ENCODE measurements at places on chromosomes 6 and 20. TPM values are rescaled to one million over a fixed set of nuclear protein-coding genes. Genes with fewer than 3 reads are reported as not detected.

DNA sequence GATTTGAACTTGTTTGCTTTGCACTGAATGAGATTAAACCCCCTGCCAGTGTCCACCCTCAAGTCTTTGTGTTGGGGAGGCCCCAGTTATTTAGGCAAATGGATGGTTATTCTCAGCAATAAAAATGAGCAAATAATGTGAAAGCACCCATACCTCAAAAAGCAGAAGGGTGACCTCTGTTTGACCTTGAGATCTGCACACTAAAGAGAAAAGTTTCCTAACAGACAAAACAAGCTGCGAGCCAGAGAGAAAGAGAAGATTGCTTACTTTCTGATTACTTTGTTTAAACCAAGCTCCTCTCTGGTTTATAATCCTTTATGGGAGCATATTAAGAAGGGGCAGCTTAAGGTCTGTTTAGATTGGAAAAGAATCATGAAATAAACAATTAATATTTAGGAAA is 30.4 kb upstream of the TRERF1 start:
- no peak for DNase-seq

The MTG2 gene
- 26.3 TPM for total RNA-seq

DNA sequence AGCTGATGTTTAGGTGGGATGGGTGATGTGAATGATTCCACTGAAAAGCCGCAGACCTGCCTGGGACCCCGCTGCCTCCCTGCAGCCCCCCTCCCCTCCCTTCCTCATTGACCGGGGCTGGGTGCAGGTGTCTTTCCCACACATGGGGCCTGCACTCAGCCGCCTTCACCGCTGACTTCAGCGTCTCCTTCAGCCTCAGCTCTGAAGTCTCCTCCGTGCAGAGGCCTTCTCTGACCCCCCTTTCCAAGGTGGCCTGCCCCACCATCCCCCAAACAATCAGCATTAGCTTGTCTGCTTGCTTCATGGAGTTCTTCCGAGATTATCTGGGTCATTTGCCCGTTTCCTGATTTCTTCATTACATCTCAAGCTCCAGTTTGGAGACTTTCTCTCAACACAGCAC is 140.7 kb downstream of the SMOC2 start:
- DNase-seq, result no peak

GRCh38 chr6:37618916-37619590 is 78.6 kb downstream of the MDGA1 start:
- DNase-seq, result no peak

GRCh38 chr6:91864911-91865310 is 1278.0 kb upstream of the MAP3K7 start:
- DNase-seq, result no peak

DNA sequence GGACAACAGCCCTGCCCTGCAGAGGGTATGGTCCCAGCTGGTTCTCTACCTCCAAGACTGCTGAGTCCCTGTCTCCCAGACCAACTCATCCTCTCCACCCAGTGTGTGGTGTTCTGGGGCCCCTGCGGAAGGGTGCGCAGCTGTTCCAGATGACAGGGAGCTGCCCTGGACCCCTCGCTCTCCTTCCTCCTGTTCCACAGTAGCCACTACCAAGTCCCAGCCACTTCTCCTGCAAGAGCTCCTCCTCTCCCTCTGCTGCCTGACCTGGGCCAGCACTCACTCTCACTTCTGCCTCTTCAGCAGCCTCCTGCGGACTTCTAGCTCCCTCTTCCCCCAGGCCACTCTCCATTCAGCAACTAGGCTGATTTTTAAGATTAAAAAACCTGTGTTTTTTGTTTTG is 40.1 kb upstream of the TMEM181 start:
- no peak for DNase-seq

- no peak for DNase-seq
Measured at GRCh38 chr6:151175662-151176445, 63.9 kb upstream of the AKAP12 start.

DNA sequence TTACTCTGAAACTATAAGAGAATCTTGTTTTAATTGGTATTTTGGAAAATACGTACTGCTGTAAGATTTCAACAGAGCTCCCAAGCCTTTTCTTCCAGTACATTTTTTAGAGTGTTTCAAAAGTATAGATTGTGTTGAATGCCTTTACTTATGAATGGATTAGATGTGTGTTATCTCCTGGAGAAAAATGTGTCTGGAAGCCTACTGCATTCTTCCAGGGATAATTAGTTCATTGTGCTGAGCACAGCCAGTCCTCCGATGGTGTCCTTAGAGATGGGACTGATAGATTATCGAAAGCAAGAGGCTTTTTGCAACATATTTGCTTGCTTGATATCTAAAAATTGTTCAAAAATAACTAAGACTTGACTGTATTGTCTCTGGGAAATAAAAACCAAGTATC is 114.2 kb downstream of the PLEKHG1 start:
- DNase-seq, result no peak

- no peak for DNase-seq
Measured at GRCh38 chr20:46121184-46121930, 3.2 kb downstream of the CD40 start.

GRCh38 chr6:2791450-2791974 is 26.3 kb downstream of the WRNIP1 start:
- DNase-seq, result no peak

The SIGLEC1 gene
- 3.1 TPM for total RNA-seq

DNA sequence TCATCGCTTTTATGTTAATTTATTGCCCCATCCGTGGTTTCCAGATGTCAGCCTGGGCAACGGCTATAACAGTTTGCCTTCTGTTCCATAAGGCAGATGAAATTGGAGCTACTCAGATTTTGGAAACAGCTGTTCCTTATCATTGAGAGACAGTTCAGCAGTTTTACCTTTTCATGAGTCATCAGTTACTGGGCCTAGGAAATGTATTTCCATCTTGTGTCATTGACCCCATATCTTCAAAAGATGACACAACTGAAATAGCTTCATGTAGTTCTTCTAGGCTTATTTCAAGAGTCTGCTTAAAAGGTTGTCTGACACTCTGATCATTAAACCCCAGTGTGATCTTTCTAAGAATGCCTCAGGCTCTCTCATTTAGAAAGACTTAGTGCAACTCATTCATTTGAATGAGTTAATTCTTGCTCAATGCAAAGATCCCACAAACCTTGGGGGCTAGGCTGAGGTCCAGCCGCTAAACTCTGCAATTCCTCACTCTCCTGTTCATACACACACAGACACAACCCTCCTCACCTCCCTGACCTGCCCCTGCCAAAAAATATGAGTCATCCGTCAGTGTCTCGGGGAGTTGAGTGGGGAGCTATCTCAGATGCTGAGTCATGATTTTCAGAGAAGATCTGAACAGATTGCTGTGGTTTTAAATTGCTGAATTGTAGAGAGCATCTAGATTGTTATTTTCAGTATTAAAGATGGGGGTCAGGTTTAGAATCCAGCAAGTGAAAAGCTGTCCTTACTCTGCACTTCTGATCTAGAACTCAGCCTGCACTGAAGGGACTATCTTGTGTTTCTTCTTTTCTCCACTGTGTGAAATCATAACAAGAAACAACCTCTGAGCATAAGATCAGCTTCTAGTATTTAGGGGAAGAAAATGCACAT is 61.8 kb downstream of the RPP40 start:
- no peak for DNase-seq

GRCh38 chr6:102356170-102356569 is 962.7 kb downstream of the GRIK2 start:
- DNase-seq, result no peak

DNA sequence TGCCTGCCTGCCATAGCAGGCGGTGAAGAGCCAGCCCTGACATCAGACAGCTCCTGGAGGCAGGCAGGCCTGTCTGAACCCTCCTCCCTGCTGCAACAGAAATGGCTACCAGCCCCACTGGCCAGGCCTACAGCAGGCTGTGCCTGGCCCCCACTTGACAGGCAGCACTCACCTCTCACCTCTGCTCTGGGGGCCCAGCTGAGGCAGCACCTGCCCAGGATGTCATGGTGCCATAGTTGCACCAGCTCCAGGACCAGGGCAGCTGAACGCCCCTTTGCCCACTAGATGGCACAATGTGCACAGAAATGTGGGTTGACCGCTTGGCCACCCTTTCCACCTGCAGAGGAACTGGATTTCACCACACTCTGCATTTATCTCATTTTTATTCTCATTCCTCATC is 30.6 kb downstream of the MRPL14 start:
- peak; percentile 82 for DNase-seq

The DEF6 gene
- 10.5 TPM for total RNA-seq

- no peak for DNase-seq
Measured at GRCh38 chr6:91081452-91082067, 494.7 kb upstream of the MAP3K7 start.

The SLC35F1 gene
- 0.84 TPM for total RNA-seq

The SH3BGRL2 gene
- 157 TPM for total RNA-seq

The DYNLRB1 gene
- 115 TPM for total RNA-seq

DNA sequence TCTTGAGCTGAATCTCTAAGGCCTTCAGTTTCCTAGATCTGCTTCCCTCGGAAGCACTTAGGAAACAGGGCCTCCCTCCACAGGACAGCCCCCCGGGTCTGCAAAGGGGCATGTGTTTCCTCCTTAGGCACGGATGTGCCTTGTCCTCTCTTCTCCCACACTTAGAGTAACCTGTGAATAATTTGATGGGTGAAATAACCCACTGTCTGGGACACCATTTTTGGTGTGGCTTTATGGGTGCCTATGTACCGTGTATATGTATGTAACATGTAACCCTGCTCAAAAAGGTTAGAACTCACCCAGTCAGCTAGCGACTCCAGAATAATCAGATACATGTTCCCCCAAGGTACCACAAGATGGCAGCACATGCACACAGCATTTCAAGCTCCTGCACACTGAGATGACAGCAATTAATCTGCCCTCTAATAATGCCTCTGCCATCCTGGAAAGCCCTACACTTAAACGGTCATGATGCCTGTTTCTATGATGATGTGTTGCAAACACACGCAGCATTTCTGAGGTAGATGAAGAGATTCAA is 212.0 kb upstream of the PROKR2 start:
- peak; percentile 52 for DNase-seq

DNA sequence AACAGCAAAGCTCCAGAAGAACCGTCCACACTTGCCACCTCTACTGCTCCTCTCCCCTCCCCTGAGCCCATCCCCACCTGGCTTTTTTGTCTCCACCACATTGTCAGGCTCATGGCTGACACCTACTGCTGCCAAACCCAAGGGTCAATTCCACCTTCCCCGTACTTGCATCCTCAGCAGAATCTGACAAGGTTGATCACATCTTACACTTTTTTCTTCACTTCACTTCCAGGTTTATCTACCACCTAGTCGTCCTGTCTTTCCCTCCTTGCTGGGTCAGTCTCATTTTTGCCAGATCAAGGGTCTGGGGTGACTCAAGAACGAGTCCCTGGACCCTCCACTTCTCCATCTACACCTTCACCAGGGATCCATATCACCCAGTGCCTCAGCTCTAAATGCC is 3.1 kb downstream of the AURKA start:
- DNase-seq, result no peak

DNA sequence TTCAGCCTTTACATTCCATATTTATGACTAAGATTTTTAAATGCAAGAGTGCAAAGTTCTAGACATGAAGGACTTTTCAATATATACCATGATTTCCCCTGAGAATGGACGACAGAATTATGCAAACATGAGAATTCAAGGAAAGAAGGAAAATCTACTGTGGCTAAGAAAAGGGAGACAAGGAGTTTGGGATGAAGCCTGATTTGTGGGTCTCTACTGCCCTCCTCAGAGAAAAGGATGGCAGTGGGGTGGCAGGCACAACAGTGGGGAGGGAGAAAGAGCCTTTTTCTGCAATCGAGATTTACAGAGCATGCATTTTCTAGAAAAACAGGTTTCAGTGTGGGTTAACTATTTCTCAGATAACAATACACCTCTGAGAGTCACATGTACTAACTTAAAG is 466.9 kb upstream of the NRSN1 start:
- DNase-seq, result no peak

The MCHR2 gene
- not detected for total RNA-seq

- no peak for DNase-seq
Measured at GRCh38 chr6:84872996-84873723, 108.8 kb upstream of the TBX18 start.

- DNase-seq, result no peak
Measured at GRCh38 chr6:35396991-35397390, 54.6 kb downstream of the PPARD start.

DNA sequence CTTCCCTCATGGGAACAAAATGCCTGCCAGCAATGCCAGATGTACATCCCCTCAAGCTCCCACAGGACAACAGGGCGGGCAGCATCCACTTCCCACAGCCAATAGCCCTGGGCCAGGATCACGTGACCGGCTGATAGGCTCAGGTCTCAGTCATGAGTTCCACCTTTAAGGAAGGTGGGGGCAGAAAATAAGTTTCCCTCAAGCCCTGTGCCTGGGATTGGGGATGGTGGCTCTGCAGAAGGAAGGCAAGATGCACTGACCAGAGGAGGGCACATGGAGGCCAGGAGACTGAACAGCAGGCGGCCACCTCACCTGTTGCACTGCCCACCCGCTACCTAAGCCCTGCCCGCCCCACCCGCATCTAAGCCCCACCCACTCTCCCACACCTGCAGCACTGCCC is 149.1 kb downstream of the BMP7 start:
- DNase-seq, result no peak

DNA sequence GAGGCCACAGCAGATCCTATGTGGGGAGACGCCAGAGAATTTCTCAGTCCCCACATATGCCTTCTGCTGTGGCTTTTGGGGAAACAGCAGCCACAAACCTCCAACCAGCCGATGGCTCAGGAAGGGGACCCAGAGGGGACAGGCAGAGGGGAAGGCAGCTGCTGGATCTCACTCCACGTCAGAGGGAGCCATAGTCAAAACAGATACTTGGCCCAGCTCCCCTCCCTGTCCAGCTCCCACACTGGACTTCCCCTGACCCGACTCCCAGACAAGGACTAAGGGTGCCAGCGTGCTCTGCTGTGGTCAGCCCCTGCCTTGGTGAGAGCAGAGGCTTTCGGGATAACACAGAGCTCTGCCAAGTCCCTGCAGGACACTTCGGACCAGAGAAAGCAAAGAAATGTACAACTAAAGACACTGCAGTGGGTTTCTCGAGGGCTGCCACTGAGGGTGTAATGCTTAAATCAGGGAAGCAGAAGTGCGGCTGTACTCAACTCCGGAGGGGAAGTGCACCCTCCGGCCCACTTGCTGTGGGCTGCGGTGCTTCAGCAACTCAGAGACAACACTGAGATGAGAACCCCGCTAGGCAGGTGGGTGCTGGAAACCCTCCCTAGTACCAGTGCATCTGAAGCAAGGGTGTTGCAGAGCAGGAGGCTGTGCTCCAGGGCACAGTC is 47.2 kb downstream of the RRBP1 start:
- DNase-seq, result no peak

- no peak for DNase-seq
Measured at GRCh38 chr6:70135219-70136160, 167.4 kb downstream of the COL9A1 start.

GRCh38 chr6:164039954-164040375 is 625.4 kb downstream of the QKI start:
- peak; percentile 55 for DNase-seq

GRCh38 chr6:13415283-13415682 is 72.1 kb downstream of the GFOD1 start:
- no peak for DNase-seq

DNA sequence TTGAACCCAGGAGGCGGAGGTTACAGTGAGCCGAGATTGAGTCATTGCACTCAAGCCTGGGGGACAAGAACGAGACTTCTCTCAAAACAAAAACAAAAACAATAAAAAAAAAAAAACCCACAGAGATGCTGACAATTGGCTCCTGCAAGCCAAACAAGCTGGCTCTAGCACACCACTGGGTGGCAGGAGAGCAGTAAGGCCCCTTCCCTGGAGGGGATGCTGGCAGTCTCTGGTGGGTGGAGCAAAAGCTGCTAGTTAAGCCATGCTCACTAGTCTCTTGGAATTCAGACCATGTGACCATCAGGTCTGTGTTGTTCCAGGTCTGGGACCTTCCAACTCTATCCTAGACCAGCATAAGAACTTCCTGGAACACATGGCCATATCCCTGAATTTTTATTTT is 18.9 kb upstream of the DSN1 start:
- peak; percentile 18 for DNase-seq
